Stimulated activated CD8-positive, alpha-beta memory T cell treated with anti-CD3 and anti-CD28 coated beads, Interleukin-15, amount 100 ng/mL, for 48 hours (primary cell): ENCODE measurements at places on chromosomes 7 and 10.

DNA sequence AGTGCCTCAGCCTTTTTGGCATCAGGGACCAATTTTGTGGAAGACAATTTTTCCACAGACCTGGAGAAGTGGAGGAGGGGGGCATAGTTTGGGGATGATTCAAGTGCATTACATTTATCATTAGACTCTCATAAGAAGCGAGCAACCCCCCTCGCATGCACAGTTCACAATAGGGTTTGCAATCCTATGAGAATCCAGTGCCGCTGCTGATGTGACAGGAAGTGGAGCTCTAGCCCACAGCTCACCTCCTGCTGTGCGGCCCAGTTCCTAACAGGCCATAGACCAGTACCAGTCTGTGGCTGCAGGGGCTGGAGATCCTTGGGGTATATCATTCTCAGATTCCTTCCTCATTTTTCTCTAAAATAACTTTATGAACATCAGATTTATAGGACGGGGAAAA, 50.8 kb downstream of the ATAD1 start:
- DNase-seq = no peak

- no peak for DNase-seq
Measured at GRCh38 chr10:103699611-103700435, 155.6 kb downstream of the SH3PXD2A start.

- DNase-seq = no peak
Measured at GRCh38 chr7:19482628-19483027, 226.2 kb downstream of the POLR1F start.

- DNase-seq = no peak
Measured at GRCh38 chr10:124578231-124579010, 116.8 kb downstream of the LHPP start.

- no peak for DNase-seq
Measured at GRCh38 chr10:34364253-34365037, 450.7 kb downstream of the PARD3 start.
